ENCODE measurements at places on chromosomes 3 and 15.

GRCh38 chr3:109125902-109126301 is 8.0 kb upstream of the MORC1 start:
- no peak for DNase-seq

DNA sequence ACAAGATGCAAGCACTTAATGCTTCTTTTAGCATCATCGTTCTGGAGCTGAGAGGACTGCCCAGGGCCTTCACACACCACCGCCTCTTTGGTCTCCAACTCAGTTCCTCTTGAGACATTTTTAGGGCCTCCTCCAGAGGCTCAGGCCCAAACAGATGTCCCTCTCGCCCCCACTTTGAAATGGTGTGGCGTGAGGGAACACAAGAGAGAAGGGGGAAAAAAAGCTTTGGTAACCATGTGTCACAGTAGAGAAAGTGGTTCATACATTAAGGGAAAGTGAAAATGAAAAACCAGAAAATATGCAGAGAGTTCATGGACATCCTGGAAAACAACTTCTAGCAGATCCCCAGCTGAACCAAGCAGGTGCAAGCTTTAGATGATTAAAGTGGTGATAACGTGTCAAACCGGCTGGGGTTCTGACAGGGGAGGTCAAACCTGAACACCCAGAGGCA is 33.1 kb upstream of the FOXP1 start:
- no peak for DNase-seq

DNA sequence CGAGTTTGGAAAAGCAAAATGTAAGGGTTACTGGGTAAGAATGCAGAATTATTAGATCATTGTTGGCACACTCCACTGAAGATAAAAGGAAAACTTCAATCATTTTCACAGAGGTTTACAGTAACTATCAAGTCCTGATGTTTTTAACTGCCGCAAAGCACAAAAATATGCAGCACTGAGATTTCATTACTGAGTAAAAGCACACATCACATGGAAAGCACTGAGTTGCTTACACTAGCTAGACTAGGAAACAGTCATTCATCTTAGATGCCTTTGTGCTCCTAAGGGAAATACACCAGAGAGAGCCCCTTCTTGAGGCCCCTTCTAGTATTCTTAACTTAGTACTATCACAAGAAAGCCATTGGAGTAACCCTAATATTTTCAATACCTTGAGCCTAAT is 11.8 kb upstream of the P2RY1 start:
- no peak for DNase-seq

- no peak for DNase-seq
These were observed 39.2 kb downstream of the SLC6A11 start for GRCh38 chr3:10855083-10855870.

GRCh38 chr3:188889054-188889491 is 282.7 kb upstream of the TPRG1 start:
- no peak for DNase-seq

DNA sequence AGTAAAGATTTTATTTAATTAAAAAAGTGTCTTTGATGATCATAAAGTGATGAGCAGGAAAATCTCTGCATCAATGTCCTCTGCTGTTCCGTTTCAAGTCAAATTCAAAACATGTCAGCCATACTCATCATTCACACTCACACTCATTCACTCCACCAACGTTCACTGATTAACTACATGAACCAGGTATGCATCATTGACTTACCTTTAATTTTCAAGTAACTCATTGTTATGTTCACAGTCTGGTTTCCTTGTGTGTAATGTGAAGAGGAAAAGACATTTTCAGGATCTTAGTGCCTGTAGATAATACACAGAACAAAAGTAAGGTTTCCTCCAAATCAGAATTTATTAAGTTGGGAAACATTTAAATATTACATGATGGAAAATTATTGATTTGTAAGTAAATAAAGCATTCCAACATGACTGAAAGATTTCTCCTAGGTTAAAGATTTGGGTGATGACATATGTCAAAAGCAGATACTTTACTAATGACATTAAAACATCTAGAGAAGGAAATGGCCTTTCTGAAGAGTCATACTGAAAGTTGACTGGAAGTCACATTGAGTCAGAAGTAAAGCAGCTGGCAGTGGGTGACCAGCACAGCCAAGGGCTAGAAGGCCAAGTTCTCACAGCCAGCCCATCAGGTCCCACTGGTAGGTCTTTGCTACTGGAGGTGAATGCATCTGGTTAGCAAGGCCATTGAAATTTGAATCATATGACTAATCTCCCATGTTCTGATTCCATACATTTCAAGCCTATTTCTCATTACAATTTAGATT is 251.9 kb downstream of the CDIN1 start:
- no peak for DNase-seq

Data from CD4-positive, alpha-beta T cell treated with Interleukin-10 for 1 hour (primary cell).